ENCODE measurements at places on chromosomes 13 and 19.

DNA sequence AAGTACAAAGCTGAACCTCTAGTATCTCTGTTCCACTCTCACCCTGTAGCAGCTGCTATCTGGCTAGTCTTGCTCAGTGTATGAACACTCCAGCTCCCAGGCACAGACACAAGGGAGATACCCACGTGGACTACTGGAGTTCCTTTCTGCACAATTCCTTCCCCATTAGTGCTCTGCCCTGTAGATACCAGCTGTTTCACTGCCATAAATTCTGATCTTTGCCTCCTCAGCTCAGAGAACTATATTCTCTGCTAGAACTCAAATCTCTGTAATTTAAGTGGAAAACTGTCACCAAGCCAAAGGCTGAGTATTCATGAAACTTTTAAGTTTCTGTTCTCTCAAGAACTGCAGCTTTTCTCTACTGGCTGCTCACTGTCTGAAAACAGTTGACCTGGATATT is 273.7 kb downstream of the DIAPH3 start:
- no peak for DNase-seq

GRCh38 chr13:74219566-74219965 is 85.4 kb upstream of the KLF12 start:
- DNase-seq: no peak

- DNase-seq: no peak
These were observed 4.3 kb downstream of the DMKN start for GRCh38 chr19:35509018-35509652.

GRCh38 chr13:44715287-44716230 is 139.4 kb upstream of the TSC22D1 start:
- no peak for DNase-seq

DNA sequence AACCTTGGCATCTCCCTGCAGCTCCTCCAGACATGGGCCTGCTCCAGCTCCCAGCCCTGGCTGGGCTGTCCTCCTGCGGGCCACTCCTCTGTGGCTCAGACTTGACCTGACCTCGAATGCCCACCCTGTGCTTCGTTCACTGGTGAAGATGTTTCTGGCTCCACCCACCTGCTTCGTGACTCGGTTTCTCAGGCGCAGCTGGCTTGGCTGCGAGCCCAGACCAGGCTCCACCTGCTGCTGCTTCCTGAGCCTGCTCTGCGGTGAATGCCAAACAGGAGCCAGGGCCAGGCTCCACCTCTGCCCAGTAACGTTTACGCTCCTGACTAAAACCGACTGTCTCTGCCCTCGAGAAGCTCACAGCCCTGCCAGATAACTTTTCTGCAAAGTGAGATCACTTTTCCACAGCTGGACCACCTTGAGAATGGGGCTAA is 8.9 kb upstream of the RSPH6A start:
- no peak for DNase-seq

DNA sequence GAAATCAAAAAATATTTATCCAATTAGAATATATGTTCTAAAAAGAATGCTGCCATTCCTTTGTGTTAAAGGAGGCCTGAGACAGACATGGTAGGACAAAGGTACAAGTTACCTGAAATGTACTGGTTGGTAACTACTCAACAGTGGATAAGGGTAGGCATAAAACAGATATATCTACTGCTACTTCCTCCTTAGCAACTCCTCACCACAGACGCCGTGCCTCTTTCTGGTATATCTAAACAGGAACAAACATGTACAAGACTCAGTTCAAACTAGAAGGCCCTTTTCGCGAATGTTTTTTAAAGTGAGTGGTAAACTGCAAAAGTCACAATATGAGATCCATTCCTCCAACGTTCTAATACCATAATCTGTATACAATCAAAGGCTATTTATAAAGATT is 86.9 kb downstream of the TBC1D4 start:
- DNase-seq: no peak

- no peak for DNase-seq
These were observed 124.2 kb upstream of the SERP2 start for GRCh38 chr13:44249431-44249836.

DNA sequence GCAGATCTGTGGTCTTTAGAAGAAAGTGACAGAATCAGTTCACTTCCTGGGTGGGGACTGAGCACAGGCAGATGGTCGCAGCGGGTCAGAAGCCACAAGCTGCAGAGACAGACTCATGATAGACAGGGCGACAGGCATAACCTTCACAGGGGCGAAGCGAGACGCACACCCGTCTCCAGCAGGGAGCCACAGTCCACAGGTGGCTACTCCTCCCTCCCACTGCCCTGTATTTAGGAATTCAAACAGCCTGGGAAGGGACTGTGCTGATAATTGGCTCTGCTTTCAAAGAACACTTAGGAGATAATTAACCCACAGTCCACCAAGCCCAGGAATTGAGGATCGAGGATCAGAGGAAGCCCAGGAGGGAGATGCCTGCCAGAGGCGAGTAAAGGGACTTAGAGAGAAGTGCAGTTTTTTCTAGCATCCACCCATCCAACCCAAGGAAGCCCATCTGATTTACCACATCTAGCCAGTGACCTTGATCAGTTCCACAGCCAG is 23.2 kb downstream of the RFX2 start:
- DNase-seq: no peak

- no peak for DNase-seq
These were observed 19.7 kb upstream of the EHD2 start for GRCh38 chr19:47693489-47693888.

DNA sequence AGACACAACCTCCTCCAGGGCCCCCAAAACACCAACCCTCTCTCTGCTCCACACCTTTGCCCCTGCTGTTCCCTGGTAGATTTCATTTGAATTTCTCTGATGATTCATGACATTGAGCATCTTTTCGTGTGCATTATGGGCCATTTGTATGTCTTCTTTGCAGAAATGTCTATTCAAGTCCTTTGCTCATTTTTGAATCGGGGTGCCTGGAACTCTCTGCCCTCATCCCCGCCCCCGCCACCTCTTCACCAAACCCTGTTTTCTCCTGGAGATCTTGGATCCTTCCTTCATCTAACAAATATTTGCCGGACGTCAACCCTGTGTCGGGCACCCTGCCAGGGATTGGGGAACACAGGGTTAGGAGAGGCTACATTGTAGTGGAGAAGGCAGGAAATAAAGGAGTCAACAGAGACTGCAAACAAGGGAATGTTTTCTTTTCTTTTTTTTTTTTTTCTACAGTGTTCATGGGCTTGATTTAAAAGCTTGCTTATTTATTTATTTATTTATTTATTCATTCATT is 25.5 kb upstream of the SLC1A5 start:
- no peak for DNase-seq

GRCh38 chr13:33290421-33290965 is 4.9 kb upstream of the STARD13 start:
- DNase-seq: no peak

DNA sequence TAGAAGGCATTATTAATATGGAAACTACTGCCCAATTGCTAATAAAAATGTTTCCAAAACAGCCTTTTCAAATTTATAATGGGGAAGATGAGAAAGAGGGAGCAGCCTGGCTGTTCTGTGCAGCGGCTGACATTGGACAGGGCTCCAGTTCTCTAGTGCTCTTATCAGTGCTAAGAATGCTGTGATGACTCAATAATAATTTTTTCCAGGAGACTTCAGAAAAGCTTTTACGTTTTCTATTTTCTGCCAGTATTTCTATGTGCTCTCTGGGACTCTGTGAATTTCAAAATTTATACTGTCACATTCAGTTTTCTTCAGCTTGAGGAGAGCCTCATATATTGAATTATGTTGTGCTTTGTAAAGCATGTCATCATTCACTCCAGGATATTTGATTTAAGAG is 209.6 kb downstream of the VWA8 start:
- no peak for DNase-seq

- no peak for DNase-seq
These were observed 329.1 kb downstream of the SLITRK5 start for GRCh38 chr13:88000239-88000638.

DNA sequence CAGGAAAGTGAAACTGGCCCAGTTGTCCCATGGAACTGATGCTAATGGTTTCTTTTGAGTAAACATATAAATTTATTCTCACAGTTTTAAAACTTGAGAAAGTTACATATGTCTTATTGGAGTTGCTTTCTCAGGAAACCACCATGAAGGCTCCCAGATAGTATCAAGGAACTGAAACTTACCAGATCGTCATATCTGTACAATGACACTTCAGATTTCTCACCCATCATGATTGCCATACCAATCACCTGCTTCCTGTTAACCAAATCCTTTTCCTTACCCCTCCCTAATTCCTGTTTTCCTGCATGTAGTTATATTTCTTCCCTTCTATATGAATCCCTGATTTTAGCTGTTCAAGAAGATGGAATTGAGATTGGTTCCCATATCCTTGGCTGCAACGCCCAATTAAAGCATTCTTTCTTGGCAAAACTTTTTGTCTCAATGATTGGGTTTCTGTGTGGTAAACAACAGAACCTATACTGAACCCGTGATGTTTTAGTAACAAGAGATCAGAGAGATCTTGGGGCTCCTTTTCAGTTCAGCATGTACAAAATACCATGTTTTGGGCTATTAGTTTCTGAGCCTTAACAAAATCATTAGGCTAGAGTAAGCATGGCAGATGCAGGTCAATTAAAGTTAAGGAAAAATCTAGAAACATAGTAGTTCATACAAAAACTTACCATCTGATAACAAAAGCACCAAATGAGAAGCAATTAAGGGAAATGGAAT is 781.3 kb upstream of the MIR17HG start:
- DNase-seq: no peak

Measured in activated gamma-delta T cell (primary cell).